ENCODE measurements at places on chromosomes 7 and 10.

GRCh38 chr10:24706479-24707118, 17.1 kb downstream of the ARHGAP21 start:
- no peak for DNase-seq

- DNase-seq: no peak
These were observed 13.2 kb downstream of the CWF19L1 start for GRCh38 chr10:100254191-100254590.

DNA sequence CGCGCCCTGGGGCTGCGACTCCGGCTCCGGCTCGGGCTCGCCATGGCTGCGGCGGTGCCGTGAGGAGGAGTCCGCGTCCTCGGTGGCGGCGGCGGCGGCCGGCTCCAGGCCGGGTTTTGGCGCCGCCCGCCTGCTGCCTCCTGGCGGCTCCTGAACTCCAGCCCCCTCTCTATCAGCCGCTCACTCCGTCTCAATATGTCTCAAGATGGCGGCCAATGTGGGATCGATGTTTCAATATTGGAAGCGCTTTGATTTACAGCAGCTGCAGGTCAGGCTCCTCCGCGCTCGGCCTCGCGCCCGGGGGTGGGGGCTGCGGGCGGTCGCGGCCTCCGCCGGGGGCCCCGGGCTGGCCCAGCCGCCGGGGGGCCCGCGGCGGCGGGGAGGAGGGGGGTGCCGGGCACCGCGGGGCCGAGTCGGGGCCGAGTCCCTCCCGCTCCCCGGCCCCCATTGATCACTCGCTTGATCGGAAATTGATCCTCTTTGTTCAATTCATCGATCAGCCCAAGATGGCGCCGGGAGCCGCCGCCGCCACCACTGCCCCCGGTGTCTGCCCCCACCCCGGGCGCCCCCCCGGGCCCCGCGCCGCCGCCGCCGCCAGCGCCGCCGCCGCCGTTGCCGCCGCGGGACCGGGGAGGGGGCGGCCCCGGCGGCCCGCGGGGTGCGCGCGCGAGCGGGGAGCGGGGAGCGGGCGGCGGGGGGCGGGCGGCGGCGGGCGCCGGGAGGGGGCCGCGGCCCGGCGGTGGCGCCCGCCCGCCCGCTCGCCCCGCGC, 1.4 kb upstream of the CUX1 start:
- peak; percentile 61 for DNase-seq

DNA sequence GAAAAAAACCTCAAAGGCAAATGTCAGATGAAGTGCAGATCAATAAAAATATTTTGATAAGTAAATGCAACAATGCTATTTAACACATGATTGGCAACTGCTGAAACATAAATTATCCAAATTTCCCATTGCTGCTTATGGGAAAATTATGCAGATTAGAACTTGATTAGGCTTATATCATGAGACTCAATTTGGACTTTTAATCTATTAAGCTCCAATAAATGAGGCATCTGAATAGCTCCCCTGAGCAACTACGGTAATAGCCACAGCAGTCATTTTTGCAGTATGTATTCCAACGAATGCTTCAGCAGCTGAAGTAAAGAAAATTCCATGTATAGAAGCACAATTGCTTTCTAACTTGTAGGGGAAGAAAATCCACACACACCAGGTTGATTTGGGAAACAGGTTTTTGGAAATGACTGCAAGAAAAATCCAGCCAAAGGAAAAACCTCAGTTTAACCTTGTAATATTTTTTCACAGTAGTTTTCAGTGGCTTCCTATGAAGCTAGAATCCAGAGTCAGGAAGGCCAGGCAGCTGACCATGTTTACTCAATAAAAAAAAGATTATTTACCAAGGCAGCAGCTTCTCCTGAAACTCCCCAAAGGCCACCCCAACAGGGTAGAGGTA, 716.1 kb downstream of the KCNMA1 start:
- DNase-seq: no peak

DNA sequence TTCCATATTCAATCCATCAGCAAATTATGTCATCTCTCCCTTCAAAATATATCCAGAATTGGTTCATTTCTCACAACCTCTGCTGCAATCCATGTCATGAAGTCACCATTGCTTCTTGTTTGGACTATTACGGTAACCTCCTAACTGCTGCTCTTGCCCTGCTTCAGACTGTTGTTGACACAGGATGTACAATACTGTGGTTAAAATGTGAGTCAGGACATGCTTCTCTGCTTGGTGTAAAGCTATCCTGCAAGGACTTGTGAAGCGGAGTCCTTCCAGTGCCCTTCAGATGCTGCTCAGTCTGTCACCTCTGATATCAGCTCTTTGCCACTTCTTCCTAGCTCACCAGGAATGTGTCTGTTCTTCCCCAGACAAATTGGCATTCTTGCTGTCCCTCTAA, 10.4 kb upstream of the NXPH1 start:
- no peak for DNase-seq

- DNase-seq: no peak
These were observed 77.2 kb downstream of the HIF1AN start for GRCh38 chr10:100612601-100613595.

GRCh38 chr7:73706126-73707044, 13.1 kb downstream of the STX1A start:
- DNase-seq: no peak

GRCh38 chr10:24462291-24462813, 253.4 kb downstream of the KIAA1217 start:
- DNase-seq: no peak

GRCh38 chr7:117251687-117252086, 71.2 kb downstream of the WNT2 start:
- DNase-seq: no peak

- DNase-seq: no peak
These were observed 129.5 kb downstream of the ZNF716 start for GRCh38 chr7:57579454-57579853.

DNA sequence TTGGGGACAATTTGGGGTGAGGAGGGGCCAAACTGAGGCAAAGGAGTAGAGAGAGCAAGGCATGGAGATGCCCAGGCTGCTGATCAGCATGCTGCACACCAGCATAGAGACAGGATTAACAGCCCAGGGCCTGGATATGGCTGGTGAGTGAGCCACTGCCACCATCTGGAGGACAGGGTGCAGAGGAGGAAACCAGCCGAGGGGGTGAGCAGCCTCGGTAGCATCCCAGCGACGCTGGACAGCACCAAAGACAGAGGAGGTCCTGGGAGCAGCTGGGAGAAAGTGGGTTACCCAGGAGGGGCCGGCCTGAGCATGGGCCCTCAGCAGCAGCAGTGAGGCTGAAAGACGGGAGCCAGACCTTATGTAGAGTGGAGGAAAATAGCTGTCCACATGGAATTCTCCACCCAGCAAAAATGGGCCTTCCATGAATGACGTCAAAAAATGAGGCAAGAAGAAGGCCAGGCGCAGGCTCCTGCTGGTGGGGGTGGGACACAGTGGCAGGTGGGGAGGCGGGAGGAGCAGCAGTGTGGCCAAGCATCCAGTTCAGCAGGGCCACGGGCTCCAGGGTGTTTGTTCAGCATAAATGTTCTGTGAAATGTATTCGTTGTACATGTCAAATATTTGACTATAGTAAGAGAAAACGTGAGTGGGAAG, 16.7 kb downstream of the RET start:
- no peak for DNase-seq

- no peak for DNase-seq
These were observed 9.4 kb upstream of the YWHAG start for GRCh38 chr7:76368190-76368589.

- DNase-seq: no peak
These were observed 103.6 kb downstream of the NPSR1 start for GRCh38 chr7:34761627-34762026.

DNA sequence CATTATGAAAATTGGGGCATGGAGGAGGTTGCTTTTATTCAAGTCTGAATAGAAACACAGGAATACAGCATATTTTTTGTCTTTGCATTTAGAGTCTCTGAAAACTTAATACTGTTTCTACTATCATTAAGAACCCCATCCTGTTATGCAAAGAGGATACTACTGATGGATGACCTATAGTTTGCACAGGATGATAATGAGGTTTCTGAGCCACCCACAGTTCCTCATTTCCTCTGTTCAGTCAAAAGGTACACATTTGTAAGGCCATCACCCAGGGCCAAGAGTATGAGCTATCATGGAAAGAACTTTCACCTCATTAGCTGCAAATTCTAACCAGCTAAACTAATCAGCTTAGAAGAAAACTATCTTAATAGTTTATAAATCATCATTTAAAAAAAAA, 213.0 kb upstream of the CHRM2 start:
- DNase-seq: no peak

DNA sequence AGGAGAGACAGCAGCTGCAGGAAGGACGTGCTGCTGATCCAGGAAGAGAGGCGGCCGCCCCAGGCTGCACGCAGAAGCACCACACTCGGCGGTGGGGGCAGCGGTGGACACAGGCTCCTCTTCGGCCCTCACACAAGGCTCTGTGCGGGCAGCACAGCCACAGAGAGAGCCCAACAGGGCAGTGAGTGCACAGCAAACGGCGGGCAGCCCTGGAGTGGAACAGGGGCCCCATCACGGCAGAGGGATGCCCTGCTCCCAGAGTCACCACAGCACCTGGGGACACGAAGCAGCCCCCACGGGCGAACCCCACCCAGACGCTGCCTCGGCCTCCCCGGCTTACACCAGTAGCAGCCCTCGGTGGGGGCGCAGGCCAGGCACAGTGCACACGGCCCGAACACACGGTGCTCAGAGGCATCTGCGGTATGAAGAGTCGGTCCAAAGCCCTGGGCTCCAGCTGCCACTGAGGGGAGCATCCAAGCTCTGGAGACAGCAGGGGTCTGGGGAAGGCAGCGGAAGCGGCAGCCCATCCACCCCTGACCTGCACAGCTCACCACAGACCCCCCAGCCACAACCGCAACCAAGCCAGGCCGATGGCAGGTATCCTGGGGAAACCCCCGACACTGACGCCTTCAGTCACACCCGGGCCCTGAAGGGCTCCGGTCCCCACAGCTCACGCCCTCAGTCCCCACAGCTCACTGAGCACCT, 16.8 kb downstream of the NUDT1 start:
- DNase-seq: no peak

DNA sequence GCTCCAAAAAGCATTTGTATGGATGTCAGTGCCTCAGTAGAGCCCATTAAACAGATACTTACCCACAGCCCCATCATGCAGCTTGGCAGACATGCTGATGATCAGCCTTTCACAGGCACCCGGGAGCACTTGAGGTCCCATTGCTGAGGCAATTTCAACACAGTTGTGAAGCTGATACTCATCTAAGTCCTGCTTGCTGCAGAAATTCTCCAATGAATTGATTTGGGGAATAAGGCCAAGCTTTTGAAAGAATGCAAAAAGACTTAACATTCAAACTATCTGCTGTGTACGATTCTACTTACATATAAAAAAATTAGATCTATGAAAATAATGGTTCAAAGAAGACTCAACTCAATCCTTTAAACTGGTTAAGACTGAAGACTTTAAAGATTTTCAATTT, 60.5 kb downstream of the LAMB4 start:
- no peak for DNase-seq

GRCh38 chr7:81206667-81207360, 288.0 kb upstream of the SEMA3C start:
- no peak for DNase-seq

GRCh38 chr7:43849047-43849446, 20.3 kb downstream of the MRPS24 start:
- no peak for DNase-seq

- no peak for DNase-seq
These were observed 3.2 kb downstream of the SFRP5 start for GRCh38 chr10:97768322-97769315.

GRCh38 chr10:8473205-8473604, 418.7 kb downstream of the GATA3 start:
- DNase-seq: peak; percentile 6

DNA sequence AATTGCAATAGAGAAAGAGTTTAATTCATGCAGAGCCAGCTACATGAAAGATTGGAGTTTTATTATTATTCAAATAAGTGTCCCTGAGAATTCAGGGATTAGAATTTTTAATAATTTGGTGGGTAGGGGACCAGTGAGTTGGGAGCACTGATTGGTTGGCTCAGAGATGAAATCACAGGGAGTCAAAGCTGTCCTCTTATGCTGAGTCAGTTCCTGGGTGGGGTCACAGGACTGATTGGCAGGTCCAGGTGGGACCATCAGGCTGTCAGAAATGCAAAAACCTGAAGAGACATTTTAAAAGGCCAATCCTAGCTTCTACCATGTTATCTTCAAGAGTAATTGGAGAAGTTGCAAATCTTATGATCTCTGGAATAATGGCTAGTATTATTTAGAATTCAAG, 56.0 kb upstream of the KAT6B start:
- DNase-seq: no peak

DNA sequence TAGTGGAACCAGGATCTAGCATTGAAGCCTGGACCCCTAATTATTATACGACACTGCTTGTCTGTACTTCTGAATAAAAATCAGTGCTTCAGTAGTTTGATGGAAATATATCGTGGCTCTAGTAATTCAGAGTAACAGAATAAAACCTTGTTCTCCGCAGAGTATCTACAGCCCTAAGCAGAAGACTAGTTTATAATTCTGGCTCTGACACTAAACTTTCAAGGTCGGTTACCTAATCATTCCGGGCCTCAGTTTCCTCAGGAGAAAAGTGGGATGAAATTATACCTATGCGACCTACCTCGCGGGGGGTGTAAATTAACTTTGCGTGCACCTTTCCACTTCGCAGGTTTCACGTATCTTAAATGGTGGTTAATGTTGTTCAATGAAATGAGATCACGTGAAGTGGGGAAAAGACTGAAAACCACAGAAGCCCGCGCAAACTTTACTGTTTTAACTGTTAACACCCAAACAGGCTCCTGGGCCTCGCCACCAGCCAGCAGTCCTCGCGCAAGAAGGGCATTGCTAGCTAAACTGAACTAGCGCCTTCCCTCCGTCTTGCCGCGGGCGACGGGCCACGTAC, 615 bp downstream of the THAP5 start:
- no peak for DNase-seq

DNA sequence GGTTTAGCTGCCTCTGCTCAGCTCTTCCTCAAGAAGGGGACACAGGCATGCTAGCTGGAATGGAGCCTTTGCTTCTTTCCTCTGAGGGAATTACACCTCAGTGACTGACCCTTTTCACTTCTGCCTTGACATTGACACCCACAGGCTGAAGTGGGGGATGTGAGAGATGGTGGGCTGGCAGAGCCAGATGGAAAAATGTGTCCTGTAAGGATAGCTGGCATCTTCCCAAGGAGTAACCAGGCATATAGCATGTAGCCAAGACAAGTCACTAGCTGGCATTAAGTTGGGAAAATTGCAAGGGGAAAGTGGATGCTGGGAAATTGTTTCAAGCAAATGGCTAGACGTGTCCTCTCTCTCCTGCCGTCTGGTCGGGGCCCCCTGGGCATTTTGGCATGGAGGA, 19.9 kb downstream of the STMP1 start:
- no peak for DNase-seq

GRCh38 chr7:94335586-94335985, 59.1 kb upstream of the COL1A2 start:
- no peak for DNase-seq

GRCh38 chr10:78384049-78384431, 350.4 kb downstream of the RPS24 start:
- no peak for DNase-seq

GRCh38 chr7:106177738-106178592, 65.9 kb upstream of the SYPL1 start:
- no peak for DNase-seq

GRCh38 chr10:78853864-78854263, 214.9 kb upstream of the ZMIZ1 start:
- DNase-seq: no peak

- no peak for DNase-seq
These were observed 721.7 kb upstream of the GALNT17 start for GRCh38 chr7:70410134-70410750.

All from effector CD4-positive, alpha-beta T cell (primary cell).